Aorta (tissue), 5 donors: ENCODE measurements at places on chromosomes 2 and 18. TPM values are rescaled to one million over a fixed set of nuclear protein-coding genes. Genes with fewer than 3 reads are reported as not detected.

FZD7 gene
- total RNA-seq, result 24.3 TPM

FAP gene
- 65.8 TPM for total RNA-seq

FBXO41 gene
- 4.7 TPM for total RNA-seq

RAPGEF4 gene
- total RNA-seq, result 6.7 TPM

DNA sequence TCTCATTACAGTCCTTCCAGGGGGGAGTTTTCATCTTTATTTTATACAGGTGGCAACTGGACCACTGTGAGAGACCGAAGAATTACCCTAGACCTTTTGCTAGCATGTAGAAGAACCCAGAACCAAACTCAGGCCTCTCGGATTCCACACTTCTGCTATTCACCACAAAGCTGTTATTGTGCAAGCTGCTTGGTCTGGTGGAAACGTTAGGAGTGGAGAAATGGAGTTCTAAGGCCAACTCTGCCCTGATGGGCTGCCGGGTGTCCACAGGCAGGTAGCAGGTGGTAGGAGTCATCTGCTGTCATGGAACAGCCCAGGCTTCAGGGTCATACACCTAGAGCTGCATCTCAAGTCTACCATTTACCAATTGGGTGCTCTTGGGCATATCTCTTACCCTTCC is 218.8 kb downstream of the BCL11A start:
- no peaks in the 10 kb centered on the region for H3K27me3 ChIP-seq
- H3K27ac ChIP-seq, result no peak overlapping the region
- H3K4me1 ChIP-seq, result no peaks in the 10 kb centered on the region
- no peak overlapping the region for H3K4me3 ChIP-seq

- no peaks in the 10 kb centered on the region for H3K4me1 ChIP-seq
- no peak overlapping the region for H3K4me3 ChIP-seq
- H3K27ac ChIP-seq, result no peak overlapping the region
- H3K36me3 ChIP-seq, result no peaks in the 10 kb centered on the region
These were observed 357.1 kb downstream of the SOCS6 start for GRCh38 chr18:70645971-70646370.

DNA sequence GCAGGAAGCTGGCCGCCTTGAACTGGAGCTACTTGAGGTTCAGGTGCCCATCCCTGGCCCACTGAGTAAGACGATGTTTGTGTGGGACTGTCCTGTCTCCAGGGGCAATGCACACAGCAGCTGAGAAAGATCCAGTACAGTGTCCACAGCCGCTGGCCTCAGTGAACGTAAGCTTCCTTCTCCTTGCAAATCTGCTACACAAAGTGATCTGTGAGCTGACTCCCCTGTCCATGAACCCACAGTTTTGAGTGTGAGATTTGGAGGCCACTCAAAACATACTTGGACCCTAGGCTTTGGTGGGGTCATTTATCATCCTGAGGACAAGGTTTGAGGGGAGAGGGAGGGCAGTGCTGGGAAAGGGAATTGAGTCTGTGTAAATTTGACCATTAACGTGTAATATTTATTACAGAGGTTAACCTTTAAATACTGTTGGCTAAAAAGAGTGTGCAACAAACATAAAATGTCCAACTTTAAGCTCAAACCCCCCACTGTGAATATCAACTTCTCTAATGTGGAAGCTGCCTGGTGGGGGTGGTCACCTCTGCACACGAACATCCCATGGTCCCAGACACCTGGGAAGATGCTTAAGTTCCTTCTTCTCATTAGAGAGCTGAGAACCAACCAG is 4.9 kb upstream of the CYS1 start:
- H3K36me3 ChIP-seq, result no peaks in the 10 kb centered on the region
- H3K27me3 ChIP-seq, result no peaks in the 10 kb centered on the region
- H3K4me1 ChIP-seq, result no peaks in the 10 kb centered on the region
- no peak overlapping the region for H3K27ac ChIP-seq

DNA sequence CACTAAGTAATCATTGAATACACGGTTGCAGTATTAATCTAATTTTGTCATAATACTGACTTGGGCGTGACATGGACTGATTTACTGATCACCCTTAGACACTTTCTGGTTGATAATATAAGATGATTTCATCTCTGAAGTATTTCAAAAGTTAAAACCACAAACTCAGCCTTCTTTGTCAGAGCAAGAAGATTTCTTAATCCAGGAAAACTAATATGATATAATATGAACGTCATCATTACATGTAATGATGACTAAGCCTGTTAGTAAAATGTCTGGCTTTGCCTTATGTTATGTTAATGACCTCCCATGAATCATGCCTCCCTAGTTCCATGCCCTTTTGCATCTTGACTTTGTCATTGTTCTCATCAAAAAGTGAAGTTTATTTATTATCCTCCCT is 1325.0 kb upstream of the CDH2 start:
- DNase-seq, result no peak
- no peak overlapping the region for H3K27ac ChIP-seq
- H3K4me1 ChIP-seq, result no peaks in the 10 kb centered on the region
- H3K27me3 ChIP-seq, result no peaks in the 10 kb centered on the region
